ENCODE measurements at places on chromosomes 2 and 18. TPM values are rescaled to one million over a fixed set of nuclear protein-coding genes. Genes with fewer than 3 reads are reported as not detected.

GRCh38 chr2:207417301-207417718 is 112.5 kb upstream of the CREB1 start:
- H3K4me3 ChIP-seq = no peak overlapping the region
- no peak for DNase-seq
- H3K4me1 ChIP-seq = no peaks in the 10 kb centered on the region
- H3K27ac ChIP-seq = no peak overlapping the region
- H3K36me3 ChIP-seq = no peaks in the 10 kb centered on the region

- DNase-seq = peak; percentile 98
- peaks cover 75% of the 10 kb centered on the region for H3K4me1 ChIP-seq
- peak overlapping the region; percentile 98 for H3K27ac ChIP-seq
- H3K27me3 ChIP-seq = no peaks in the 10 kb centered on the region
Observed at GRCh38 chr2:27705851-27706622, 42.3 kb downstream of the SLC4A1AP start.

DNA sequence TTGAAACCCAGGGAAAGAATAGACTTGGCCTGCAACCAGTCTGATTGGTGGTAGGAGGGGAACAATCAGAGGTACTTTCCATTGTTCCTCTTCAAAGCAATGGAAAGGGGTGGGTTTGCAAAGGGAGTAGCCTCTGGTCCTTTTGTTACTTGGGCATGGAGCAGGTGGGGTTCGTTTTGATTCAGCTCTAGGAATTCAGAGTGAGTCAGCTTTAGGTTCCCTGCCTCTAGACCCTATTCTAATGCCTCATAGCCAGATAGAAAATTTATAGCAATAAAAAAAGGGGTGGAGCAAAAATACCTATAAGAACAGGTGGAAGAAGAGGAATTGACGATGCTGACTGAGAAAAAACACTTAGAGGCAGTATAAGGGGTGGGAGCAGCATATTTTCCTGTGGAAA is 636.4 kb downstream of the PLCL1 start:
- no peaks in the 10 kb centered on the region for H3K27me3 ChIP-seq
- peaks cover 7% of the 10 kb centered on the region for H3K4me1 ChIP-seq
- DNase-seq = peak; percentile 36
- peak overlapping the region; percentile 46 for H3K27ac ChIP-seq
- no peaks in the 10 kb centered on the region for H3K36me3 ChIP-seq

DNA sequence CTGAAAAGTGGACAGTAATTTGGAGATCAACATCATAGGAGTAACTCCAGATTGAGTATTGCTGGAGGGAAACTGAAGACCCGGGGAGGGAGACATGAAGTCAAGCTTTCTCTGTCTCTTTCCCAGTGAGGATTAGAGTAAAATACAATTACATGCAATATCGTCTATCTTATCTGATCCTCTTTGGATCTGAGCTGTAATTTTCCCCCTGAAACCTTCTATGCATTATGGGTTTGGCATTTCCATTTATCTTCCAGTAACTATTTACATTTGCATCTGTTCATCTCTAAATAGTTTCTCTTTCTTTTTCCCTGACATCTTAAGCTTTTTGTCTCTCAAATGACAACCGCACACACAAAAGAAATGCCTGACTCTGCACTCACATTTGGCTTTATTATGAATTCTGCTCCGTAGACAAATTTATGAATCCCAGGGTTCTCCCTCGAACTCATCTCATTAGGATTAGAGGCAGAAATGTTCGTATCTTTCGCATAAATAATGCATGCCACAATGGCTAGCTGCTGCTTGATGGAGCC is 113.1 kb downstream of the SPP2 start:
- no peak overlapping the region for H3K4me3 ChIP-seq
- H3K36me3 ChIP-seq = no peaks in the 10 kb centered on the region
- DNase-seq = no peak
- no peaks in the 10 kb centered on the region for H3K27me3 ChIP-seq
- H3K4me1 ChIP-seq = peaks cover 57% of the 10 kb centered on the region
- no peak overlapping the region for H3K27ac ChIP-seq

DNA sequence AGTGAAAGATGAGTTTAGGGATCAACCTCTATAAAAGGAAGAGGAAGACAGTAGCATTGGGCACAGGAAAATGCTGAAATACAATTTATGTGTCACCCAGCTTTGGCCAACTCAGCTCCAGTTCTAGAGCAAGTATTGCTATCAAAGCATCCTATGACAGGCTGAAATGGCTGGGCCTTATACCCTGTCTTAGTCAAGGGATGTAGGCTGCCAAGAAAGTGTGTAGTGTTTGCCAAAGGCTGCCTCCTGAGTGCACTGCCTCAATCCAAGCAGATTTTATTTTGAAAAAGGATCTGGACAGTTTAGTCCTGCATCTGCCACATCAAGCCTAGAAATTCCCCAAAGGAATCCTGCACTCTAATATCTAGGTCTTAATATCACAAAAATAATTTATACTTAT is 359.9 kb upstream of the ZC3H15 start:
- no peak for DNase-seq
- H3K4me3 ChIP-seq = no peak overlapping the region
- H3K27me3 ChIP-seq = no peaks in the 10 kb centered on the region
- no peaks in the 10 kb centered on the region for H3K36me3 ChIP-seq
- H3K4me1 ChIP-seq = peaks cover 18% of the 10 kb centered on the region
- no peak overlapping the region for H3K27ac ChIP-seq

The OR6B2 gene
- not detected for total RNA-seq

The COLEC11 gene
- total RNA-seq = 2.4 TPM
